ENCODE measurements at places on chromosomes 11 and 22. TPM values are rescaled to one million over a fixed set of nuclear protein-coding genes. Genes with fewer than 3 reads are reported as not detected.

Gene PATE4
- total RNA-seq: not detected

Gene KCNC1
- total RNA-seq: not detected

Gene LINC01488
- total RNA-seq: not detected

Gene C11orf42
- total RNA-seq: not detected

Gene MLC1
- not detected for total RNA-seq

Gene POU2AF3
- total RNA-seq: not detected

Gene TCF20
- total RNA-seq: 30.7 TPM

Gene OR2D2
- total RNA-seq: not detected

Gene C11orf87
- not detected for total RNA-seq

Gene RFPL1
- not detected for total RNA-seq

Gene THRSP
- total RNA-seq: not detected

Gene C11orf21
- total RNA-seq: not detected

Gene MS4A6E
- total RNA-seq: not detected

Gene SMIM35
- not detected for total RNA-seq

Gene OR52I2
- not detected for total RNA-seq

Gene OR52K1
- total RNA-seq: not detected

Gene TSGA10IP
- total RNA-seq: not detected

Gene ELF5
- not detected for total RNA-seq

Gene VSTM5
- 0.51 TPM for total RNA-seq

All from epithelial cell of proximal tubule (primary cell).